Muscle of back (tissue), 13 donors: ENCODE measurements at places on chromosomes 3 and 15.

DNA sequence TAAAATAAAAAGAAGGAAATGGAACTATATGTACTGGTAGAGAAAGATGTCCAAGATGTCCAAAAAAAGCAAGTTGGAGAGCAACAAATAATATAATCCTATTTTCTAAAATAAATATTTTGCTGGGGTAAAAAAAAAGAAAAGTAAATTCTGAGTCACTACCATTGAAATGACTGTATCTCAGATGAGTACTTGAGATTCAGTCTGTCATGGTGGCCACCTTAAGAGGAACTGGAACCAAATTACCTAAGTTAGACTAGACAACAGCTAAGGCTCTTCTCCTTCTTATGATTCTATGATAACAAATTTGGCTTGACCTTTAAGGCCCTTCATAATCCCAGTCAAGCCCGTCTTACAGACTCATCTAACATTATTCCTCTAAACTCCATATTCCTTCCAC is 270.6 kb upstream of the HES1 start:
- no peak for DNase-seq

- DNase-seq = no peak
These were observed 108.8 kb upstream of the LYSMD4 start for GRCh38 chr15:99842071-99842470.

GRCh38 chr3:111598552-111598951 is 3.4 kb upstream of the ZBED2 start:
- DNase-seq = no peak

GRCh38 chr3:15094187-15094875 is 4.6 kb downstream of the RBSN start:
- DNase-seq = no peak

GRCh38 chr15:65757256-65757655 is 34.8 kb downstream of the DENND4A start:
- no peak for DNase-seq

- peak; percentile 27 for DNase-seq
These were observed 2.2 kb upstream of the PRKCD start for GRCh38 chr3:53158765-53159155.

DNA sequence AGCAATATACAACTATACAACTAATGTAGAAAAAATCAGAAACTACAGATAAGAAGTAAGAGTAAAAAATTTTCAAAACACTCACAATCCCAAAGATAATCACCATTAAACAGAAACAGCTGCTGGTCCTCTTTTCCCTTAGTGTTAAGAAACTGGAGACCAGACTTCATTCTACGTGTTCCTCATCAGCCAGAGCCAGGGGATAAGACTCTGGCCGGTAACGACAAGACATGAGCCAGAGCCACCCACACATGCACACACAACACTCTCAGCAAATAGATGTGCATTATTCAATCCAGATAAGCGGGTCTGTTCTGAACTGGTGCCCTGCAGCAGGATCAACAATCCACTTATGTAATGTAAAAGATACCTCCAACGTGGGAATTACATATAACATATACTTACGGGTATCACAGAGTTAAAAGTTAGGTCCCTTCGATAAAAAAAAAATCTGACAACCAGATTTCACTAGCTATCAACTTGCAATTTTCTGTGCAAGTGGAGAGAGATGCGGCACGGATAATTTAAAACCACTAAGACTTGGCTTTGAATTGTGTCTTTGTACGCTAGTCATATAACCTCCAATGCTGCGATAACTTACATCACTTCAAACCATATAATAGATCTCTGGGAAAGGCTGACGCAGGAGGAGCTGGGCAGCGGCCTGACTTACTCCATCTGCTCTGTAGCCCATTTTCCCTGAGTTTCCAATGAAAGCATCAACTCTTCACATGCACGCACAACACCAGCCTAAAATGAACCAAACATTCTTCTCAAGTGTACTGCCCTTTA is 17.8 kb downstream of the PRICKLE2 start:
- peak; percentile 90 for DNase-seq

DNA sequence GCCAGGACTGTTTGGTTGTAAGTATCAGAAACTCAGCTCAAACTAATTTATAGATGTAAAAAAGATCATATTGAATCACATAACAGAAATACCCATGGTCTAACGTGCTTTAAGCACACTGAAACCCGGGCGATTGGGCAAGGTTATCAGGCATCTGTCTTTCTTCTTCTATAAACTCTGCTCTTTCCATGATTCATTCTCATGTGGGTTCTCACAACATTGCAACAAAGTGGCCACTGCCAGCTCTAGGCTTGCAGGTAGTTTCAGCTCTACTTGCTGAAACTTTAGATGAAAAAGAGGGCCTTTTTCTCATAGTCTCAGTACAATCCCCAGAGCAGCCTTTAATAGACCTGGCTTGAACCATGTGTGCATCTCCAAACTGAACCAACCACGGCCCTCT is 456.1 kb downstream of the MFSD1 start:
- DNase-seq = no peak

GRCh38 chr15:64525828-64526530 is 65.6 kb downstream of the ZNF609 start:
- no peak for DNase-seq

GRCh38 chr3:144332868-144333267 is 361.2 kb downstream of the DIPK2A start:
- DNase-seq = no peak

- no peak for DNase-seq
These were observed 88.5 kb upstream of the LRRFIP2 start for GRCh38 chr3:37262816-37263393.

- no peak for DNase-seq
These were observed 45.1 kb upstream of the NANOGP8 start for GRCh38 chr15:35130245-35130644.

- no peak for DNase-seq
These were observed 32.1 kb upstream of the WDR72 start for GRCh38 chr15:53791581-53791980.

DNA sequence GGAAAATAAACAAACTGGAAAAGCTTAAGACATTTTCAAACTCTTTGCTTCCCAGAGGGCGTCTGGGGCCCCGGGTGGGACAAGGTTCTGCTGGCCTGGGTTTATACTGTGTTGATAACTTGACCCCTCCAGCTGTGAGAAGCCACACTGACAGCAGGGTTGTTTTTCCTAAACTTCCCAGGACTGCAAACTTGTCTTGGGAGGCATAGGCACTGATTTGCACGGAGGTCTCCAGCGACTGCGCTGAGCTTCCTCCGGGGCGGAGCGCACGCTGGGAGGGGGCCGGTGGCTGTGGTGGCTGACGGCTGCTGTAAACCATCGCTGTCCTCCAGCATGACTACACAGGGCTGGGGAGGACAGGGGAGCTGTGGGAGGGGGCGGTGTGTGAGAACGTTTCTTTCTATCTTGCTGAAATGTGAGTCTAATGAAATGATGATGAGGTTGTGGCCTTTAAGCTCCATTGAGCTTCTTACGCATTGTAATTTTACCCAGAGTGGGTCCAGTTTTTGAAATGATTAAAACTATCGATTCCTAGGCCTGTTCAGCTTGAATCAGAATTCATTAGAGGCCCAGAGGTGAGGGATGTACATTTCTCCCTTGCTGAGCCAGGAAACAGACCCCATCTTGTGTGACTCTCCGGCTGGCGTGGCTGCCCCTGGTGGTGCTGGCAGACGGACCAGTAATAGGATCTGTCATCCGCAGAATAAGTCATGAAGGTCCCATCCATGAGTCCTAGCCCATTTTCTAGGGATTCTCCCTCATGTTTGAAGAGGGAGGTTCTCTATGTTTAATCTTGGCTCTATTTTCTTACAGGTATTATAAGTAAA is 40.5 kb upstream of the VPS8 start:
- DNase-seq = no peak

DNA sequence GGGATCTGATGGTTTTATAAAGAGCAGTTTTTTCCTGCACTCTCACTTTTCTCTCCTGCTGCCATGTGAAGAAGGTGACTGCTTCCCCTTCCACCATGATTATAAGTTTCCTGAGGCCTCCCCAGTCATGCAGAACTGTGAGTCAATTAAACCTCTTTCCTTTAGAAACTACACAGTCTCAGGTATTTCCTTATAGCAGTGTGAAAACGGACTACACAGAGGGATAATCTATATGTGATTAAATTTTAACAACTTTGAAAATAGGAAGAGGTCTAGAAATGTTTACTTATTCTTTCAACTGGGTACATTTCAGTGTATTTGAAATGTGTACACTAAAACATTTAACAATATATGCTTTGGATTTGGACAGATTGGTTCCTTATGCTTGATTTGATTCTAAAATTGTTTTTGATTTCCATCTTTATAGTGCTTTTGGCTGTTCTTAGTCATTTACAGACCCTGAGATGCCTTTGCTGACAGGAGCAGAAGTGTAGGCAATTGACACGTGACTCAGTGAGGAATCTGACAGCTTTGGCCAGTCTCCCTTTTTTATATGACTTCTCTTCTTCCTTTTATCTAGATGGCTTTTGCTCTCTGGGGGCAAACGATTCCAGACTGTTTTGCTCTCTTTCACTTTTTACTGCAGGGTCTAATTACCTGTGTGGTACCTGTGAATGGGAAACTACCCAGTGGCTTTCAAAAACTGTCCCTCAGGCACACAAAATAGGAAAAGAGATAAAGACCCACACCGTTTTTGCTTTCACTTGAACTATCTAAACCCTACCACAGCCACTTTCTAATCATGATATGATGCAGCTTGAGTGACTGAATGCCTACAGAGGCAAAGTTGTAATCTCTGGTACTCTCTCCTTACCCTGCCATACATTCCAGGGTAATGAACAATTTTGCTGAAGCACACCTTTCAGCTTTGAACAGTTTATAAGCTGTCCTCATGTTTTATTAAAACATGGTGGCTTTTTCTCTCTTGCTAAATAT is 422.6 kb downstream of the ROBO1 start:
- DNase-seq = no peak

GRCh38 chr3:149585401-149585726 is 72.5 kb downstream of the WWTR1 start:
- no peak for DNase-seq

DNA sequence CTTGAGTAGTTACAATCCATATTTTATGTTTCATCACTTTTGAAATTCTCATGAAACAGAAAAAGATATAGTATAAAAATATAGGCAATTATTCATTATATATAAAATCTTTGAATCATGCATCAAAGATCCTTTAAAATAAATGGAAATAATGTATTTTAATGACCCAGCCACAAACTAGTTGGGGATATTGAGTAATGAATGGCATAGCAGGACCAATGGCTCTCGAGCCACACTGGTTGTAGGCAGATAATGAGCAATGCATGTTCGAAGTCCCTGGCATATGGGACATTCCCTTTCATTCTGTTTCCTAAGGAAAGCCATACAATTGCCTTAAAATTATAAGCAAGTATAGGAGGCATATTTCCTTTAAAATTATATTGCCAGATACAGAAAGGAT is 107.4 kb upstream of the IL12A start:
- DNase-seq = no peak

GRCh38 chr15:93341164-93341563 is 252.2 kb upstream of the RGMA start:
- no peak for DNase-seq

DNA sequence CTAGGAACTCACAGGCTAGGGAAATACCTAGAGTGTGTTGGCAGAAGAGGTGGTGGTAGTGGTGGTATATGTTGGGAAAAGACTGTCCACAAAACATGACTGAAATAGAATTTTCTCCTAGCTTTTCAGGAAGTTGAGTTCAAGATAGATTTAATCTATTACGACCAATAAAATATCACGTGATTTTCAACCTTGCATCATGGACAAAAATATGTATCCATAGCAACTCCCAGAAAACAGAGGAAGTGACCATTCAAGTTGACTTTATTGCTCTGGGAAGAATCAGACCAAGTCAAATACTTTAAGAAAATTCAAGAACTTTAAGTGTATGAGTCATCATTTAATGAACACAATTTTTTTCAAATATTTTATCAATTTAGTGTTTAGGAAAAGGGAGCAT is 347.0 kb upstream of the ZNF385D start:
- DNase-seq = no peak

DNA sequence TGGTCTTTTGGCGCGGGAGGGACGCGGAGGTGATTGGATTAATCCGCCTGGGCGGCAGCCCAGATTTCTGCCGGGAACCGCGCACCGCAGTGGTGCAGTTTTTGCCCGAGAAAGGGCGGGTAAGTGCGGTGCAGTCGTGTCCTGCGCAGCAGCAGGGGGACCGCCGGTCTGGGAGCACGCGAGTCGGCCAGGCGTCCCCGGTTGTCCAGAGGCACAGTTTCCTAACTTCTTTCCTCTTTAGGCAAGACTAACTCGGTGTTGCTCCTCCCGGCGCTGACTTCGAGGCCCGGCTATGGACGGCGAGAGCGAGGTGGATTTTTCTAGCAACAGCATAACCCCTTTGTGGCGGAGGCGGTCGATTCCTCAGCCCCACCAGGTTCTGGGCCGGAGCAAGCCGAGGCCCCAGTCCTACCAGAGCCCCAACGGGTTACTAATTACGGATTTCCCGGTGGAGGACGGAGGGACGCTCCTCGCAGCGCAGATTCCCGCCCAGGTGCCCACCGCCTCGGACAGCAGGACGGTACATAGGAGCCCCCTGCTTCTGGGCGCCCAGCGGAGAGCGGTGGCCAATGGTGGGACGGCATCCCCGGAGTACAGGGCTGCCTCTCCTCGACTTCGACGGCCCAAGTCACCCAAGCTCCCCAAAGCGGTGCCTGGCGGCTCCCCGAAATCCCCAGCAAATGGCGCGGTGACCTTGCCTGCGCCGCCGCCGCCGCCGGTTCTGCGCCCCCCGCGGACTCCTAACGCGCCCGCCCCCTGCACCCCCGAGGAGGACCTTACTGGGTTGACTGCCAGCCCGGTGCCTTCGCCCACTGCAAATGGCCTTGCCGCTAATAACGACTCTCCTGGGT is 736 bp downstream of the ARHGEF26 start:
- no peak for DNase-seq

DNA sequence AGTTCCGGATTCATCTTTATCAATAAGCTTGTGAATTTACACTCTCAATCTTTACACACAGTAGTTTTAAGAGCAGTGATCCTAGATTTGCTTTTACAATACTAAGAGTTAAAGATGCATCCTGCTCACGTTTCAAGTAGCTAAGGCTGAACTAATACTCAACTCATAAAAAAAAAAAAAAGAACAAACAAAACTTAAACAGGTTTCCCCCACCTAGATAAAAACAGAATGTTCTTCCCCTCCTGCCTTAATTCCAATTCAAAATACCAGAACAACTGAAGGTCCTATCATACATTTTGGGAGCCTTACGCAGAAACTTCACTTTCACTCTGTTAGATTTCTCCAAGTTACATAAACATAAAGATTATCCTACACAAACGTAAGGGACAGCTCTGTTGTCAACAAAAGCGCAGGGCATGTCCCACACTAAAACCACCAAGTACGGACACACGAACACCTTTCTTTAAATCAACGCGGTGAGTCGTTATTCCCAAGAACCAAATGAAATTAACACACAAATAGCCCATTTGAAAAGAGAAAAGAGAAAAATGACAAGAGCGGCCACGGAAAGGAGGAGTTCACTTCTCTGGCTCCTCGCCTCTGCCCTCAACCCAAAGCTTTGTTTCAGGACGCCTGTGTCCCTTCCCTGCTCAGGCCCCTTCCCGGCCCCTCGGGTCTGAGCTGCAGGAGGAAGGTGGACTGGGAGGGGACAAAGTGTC is 941 bp downstream of the CBLB start:
- no peak for DNase-seq
